Upper lobe of left lung (tissue), 6 donors: ENCODE measurements at places on chromosomes 7 and 10. TPM values are rescaled to one million over a fixed set of nuclear protein-coding genes. Genes with fewer than 3 reads are reported as not detected.
A peak's percentile ranks its signal among the peaks of the same experiment; 100 is the strongest.

GRCh38 chr7:80450621-80451308 is 61.1 kb downstream of the GNAT3 start:
- no peaks in the 10 kb centered on the region for H3K4me1 ChIP-seq
- H3K27me3 ChIP-seq: no peaks in the 10 kb centered on the region
- no peak overlapping the region for H3K27ac ChIP-seq
- no peak overlapping the region for H3K4me3 ChIP-seq
- no peak for DNase-seq

Gene ZNF3
- 24.5 TPM for total RNA-seq

GRCh38 chr7:65910237-65910636 is 37.4 kb downstream of the VKORC1L1 start:
- H3K27me3 ChIP-seq: no peaks in the 10 kb centered on the region
- H3K27ac ChIP-seq: peak overlapping the region; percentile 38
- H3K4me1 ChIP-seq: peaks cover 16% of the 10 kb centered on the region
- no peak overlapping the region for H3K4me3 ChIP-seq

DNA sequence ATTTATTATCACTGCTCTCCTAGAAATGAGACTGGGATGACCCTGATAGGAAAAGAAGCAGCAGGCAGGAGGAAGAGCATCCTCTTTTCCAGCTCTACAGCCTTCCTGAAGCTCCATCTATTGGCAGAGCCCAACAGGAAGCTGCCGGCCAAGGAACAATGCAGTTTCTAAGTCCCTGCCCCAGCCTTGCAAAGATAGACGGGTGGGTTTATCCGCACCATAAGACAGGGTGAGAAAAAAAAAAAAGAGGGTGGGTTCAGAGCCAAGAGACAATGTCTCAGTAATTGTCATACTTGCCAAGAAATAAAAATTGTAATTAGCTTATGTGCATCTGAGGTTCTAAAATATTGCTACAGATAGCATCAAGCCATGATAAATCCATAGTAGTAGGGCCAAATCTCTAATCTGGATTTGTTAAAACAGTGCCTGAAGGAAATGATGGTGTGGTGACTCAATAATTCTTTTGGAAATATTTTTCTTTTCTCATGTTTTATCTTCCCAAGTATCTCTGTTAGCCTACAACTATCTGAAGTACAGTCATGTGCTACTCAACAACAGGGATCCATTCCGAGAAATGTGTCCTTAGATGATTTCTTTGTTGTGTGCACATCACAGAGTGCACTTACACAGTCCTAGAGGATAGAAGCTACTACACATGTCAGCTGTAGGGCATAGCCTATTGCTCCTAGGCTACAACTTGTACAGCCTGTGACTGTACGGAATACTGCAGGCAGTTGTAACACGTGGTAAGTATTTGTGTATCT is 242.9 kb upstream of the CXCL12 start:
- no peak overlapping the region for H3K27ac ChIP-seq
- H3K27me3 ChIP-seq: no peaks in the 10 kb centered on the region
- DNase-seq: no peak
- H3K36me3 ChIP-seq: no peaks in the 10 kb centered on the region
- H3K4me1 ChIP-seq: no peaks in the 10 kb centered on the region
- H3K4me3 ChIP-seq: no peak overlapping the region

DNA sequence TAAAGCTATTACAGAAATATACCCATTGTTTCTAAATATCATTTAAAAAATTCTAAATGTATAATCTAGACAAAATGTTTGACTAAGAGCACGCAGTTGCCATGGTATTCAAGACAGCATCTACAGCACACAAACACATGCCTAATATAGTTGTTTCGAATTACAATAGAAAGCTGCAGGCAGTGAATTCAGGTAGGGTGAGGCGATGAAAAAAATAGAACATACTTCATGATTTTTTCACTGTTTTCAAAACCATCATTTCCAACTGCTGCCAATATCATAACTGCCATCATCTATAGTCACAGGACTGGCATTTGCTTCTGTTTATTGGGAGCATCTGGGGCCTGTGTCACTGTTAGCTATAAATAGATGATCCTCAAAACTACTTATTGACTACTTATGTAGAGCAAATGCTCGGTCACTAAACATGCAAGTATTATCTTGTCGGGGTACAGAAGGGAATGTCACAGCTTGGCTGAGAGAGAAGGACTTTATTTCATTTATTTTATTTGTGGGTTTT is 34.4 kb upstream of the OTUD1 start:
- H3K4me3 ChIP-seq: no peak overlapping the region
- H3K27ac ChIP-seq: no peak overlapping the region
- H3K36me3 ChIP-seq: no peaks in the 10 kb centered on the region

DNA sequence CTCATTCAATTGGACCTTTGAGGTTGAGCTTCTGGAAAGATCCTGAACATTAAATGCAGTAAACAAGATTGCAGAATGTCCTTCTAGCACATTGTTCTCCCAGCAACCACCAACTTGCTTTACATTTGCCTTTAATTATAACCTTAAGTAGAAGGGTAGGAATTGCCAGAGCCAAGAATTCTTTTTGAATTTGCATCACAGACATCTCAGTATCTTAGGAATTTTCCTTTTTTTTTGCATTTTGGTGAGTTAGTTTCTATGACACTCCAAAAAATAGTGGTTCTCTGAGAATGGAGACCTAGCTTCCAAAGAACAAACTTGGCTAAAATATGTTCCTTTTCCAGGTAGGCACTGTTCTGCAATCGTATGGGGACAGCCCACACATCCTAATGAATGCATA is 456.0 kb downstream of the GATA3 start:
- H3K4me1 ChIP-seq: no peaks in the 10 kb centered on the region
- H3K4me3 ChIP-seq: no peak overlapping the region
- H3K27me3 ChIP-seq: no peaks in the 10 kb centered on the region
- H3K36me3 ChIP-seq: no peaks in the 10 kb centered on the region
- DNase-seq: no peak
- no peak overlapping the region for H3K27ac ChIP-seq

- H3K36me3 ChIP-seq: no peaks in the 10 kb centered on the region
- H3K4me1 ChIP-seq: no peaks in the 10 kb centered on the region
- no peaks in the 10 kb centered on the region for H3K27me3 ChIP-seq
- H3K4me3 ChIP-seq: no peak overlapping the region
- H3K27ac ChIP-seq: no peak overlapping the region
These were observed 87.9 kb upstream of the GTF2I start for GRCh38 chr7:74569501-74570075.

Gene SPDYE8
- total RNA-seq: not detected

Gene HOXA11
- not detected for total RNA-seq

Gene SHTN1
- total RNA-seq: 33.5 TPM

DNA sequence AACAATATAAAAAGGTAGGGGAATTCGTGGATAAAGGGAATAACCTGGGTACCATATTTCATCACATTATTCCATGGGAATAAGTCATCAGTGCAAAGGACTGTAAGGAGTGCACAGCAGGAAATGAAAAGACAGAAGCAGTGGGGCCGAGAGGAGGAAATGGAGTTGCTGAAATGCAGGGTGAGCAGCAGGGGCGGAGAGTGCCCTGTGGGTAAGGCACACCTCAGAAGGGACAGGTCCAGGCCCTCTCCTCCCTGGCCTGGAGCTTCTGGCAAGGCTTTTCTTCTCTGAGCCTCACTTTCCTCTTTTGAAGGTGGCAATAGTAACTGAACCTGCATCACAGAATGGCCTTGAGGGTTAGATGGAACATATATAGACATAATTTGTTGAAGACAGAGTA is 26.2 kb downstream of the IKZF1 start:
- H3K27me3 ChIP-seq: no peaks in the 10 kb centered on the region
- no peak overlapping the region for H3K4me3 ChIP-seq
- no peaks in the 10 kb centered on the region for H3K36me3 ChIP-seq
- peak overlapping the region; percentile 56 for H3K27ac ChIP-seq

DNA sequence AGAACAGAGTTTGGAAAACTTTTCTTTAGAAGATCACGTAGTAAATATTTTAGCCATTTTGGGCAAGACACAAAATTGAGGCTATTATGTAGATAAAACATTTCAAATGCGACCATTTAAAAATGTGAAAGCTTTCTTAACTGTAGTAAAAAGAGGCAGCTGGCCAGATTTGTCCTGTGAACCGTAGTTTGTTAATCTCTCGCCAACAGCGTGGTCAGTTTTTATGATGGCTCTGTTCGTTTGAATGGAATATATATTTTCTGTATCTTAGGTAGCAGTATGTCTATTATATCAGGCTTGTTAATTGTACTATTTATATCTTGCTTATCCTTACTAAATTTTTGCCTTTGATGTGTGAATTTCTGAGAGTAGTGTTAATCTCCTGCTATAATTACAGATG is 124.9 kb downstream of the CCSER2 start:
- no peak overlapping the region for H3K4me3 ChIP-seq
- H3K27ac ChIP-seq: no peak overlapping the region
- DNase-seq: no peak

DNA sequence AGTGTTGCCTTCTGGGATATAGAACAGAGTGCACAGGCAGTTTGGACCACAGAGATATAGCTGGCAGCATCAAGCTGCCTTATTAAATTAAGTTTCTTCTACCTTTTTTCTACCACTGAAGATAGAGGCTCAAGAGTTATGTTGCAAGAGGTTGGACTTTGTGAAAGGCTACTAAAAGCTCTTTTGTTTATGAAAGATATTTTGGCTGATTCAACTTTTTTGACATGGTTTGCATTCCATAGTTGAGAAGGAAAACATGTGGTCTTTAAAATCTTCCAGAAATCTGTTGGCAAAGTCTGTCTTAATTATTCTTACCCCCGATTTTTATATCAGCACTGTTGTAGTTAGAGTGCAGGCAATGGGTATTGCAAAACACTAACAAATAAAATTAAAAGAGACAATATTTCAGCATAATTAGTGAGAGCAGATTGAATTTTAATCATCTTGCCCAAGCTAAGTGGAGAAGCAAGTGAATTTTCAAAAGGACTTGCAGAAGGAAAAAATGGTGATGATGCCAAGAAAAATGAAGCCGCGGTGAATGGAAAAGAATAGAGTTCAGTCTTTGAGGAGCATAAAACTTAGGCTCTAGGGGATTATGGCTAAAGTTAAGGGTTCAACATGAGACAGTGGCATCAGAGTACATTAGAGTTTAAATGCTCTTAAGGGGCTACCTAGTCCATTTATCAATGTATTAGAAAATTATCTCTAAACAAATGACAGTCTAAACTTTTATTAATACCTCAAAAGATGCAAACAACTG is 450.9 kb upstream of the CNTNAP2 start:
- no peak overlapping the region for H3K27ac ChIP-seq
- H3K27me3 ChIP-seq: no peaks in the 10 kb centered on the region
- H3K4me3 ChIP-seq: no peak overlapping the region
- no peak for DNase-seq
- H3K4me1 ChIP-seq: no peaks in the 10 kb centered on the region
- no peaks in the 10 kb centered on the region for H3K36me3 ChIP-seq
